ENCODE measurements at places on chromosomes 5 and 9.

DNA sequence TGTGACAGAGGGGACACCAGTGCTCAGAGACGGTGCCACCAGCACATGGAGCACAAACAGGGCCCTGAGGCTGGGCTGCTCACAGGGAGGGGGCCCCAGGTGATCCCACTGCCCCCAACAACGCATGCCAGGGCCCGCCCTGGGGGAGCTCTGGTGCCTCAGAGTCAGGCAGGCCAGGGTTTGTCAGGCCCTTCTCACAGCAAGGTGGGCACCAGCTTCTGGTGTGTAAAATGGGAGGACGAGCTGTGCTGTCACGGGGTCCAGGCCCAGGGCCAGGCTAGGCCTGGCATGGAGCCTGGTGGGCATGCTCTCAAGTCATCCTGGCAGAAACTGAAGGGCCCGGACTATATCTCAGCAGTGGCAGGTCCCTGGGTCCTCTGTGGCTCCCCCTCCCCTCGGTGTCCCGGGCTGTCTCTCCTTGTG lies 34.5 kb downstream of the PRRT1B start:
- no peak for DNase-seq

- DNase-seq, result no peak
These were observed 163.3 kb upstream of the TBC1D2 start for GRCh38 chr9:98418578-98419259.

DNA sequence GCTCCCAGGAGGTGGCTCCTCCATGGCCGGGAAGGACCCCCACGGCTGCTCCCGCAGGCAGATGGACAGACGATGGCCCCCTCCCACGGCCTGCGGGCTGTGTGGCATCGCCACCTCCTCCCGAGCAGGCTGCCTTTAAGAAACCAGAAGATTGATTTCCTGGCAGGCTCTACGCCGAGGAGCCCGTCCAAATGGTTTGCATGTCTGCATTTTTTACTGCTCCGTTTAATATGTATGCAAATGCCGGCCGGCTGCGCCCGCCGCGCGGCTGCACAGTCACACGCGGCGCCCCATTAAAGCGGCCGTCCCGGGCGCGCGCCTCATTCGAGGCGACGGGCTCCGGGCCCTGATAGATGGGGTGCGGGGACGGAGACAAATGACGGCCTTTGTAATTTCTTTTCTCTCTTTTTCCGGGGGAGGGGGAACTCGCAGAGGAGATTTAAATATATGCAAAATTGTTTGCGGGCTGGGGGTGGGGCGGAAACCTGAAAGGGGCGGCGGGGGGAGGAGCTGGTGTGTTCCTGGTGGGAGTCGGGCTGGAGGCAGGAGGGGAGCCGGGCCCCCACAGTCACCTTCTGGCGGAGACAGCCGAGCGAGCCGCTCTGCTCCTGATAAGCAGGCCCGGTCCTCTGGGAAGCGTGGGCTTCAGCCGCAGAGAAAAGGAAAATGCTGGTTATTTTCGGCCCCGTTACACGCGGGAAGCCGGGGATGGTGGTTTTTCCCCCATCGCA lies 158.7 kb upstream of the IER5L start:
- DNase-seq, result no peak

DNA sequence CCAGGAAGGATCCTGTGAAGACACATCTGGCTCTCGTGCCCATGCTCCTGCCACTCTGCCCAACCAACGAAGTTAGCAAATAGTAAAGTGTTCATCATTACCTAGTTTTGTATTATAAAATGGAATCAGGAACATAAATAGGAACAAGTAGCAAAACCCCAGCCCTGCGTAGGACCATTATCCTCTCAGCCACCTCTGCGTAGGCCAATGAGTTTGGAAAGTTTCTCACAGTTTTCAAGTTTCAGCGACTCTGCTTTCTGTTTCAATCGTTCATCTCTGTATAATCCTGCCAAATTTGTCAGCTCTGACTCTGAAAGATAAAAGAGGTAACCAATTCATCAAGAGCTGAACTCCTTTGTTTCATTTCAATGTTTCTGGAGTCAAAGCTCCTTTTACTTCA lies 10.1 kb upstream of the SPATA24 start:
- no peak for DNase-seq

DNA sequence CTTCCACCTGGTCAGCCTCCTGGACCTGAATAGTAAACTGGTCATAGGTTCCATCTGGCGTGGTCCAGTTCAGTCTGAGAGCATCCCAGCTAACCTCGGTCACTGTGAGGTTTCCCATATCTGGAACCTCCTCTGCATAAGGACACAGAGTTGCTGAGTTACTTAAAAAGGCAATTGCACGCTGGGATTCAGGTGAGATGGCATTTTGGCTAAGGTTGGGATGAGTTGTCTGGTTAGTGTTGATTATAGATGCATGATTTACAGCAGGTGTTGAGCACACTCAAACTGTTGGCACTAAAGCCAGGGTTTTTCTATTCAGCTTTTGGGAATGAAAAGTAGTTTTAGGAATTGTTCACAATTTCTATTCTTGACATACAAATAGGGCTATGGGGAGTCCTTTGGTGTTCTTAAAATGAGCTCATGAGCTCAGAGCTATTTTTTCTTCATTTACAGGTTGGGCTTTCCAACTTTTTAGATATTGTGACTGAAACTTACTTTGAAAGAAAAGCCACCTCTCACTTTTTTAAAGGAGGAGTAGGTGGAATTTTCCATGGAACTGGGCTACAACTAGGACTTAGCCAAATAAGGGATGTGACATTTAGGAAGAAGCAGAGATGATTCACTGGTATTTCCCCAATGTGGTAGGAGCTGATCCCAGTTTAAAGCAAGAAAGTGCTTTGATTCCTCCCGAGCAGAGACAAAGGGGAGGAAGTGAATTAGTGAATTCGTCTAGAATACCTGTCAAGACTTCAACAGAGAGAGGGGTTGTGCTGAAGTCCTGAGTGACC lies 54.7 kb downstream of the TNC start:
- DNase-seq, result no peak

DNA sequence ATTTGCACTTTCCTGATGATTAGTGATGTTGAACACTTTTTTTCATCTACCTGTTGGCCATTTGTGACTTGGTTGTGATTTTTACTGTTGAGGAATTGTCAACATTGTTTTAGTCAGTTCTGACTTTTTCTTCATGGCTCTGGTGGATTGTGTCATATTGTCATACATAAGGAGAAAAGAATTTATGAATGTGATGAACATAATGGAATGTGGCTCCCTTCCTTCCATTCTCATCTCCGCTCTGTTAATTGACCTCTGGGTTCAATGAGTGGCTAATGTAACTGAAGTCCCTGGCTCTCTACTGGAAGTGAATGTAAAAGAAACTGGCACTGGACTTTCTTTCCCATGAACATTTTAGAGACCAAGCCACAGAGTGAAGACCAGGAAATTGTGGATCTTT lies 49.2 kb downstream of the KIAA1958 start:
- DNase-seq, result no peak
